RPMI7951 (cell line): ENCODE measurements at places on chromosomes 16 and 17.
A peak's percentile ranks its signal among the peaks of the same experiment; 100 is the strongest.

GRCh38 chr17:28258347-28258887, 60.6 kb upstream of the TMEM97 start:
- DNase-seq = no peak

GRCh38 chr16:71479420-71479819, 9.7 kb downstream of the ZNF19 start:
- DNase-seq = peak; percentile 45

DNA sequence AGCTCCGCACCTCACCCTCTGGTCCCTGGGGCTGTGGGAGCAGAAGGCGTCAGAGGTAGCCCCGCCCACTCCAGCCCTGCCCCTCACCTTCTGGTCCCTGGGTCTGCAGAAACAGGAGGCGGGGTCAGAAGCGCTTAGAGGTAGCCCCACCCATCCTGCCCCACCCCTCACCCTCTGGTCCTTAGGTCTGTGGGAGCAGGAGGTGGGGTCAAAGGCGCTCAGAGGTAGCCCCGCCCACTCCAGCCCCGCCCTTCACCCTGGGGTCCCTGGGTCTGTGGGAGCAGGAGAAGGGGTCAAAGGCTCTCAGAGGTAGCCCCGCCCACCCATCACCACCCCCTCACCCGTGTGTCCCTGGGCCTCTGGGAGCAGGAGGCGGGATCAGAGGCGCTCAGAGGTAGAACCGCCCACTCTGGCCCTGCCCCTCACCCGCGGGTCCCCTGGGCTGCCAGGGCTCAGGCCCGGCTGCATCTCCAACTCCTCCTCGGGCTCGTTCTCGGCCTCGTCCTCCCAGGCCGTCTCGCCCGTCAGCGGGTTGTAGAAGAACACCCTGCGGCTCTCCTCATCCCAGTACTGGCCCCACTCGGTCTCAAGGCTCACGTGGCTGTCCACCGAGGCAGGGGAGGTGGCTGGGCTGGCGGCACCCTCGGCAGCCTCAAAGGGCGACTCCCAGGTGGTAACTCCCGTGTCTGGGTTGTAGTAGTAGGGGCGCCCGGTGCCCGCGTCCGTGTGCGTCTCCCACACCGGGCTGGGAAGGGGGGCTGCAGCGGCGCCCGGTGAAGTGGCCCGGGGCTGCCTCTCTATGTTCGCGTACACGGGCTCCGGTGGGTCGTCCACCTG, 27.2 kb downstream of the ARHGAP27 start:
- DNase-seq = no peak

GRCh38 chr16:53291757-53292392, 142.4 kb upstream of the RBL2 start:
- DNase-seq = no peak

GRCh38 chr17:30207655-30208054, 27.8 kb downstream of the SLC6A4 start:
- DNase-seq = no peak

DNA sequence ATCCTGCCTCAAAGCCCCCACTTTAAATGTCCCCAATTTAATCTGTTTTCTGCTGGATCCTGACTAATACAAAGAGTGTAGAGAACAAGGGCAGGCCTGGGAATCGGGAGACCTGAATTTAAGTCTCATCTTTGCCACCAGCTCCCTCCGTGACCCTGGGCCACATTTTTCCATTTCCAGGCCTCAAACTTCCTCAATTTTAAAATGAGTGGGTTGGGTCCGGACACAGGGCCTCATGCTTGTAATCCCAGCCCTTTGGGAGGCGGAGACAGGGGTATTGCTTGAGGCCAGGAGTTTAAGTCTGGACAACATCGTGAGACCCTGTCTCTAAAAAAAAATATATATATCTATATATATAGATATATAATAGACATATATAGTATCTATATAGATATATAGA, 61.4 kb downstream of the SRL start:
- no peak for DNase-seq

DNA sequence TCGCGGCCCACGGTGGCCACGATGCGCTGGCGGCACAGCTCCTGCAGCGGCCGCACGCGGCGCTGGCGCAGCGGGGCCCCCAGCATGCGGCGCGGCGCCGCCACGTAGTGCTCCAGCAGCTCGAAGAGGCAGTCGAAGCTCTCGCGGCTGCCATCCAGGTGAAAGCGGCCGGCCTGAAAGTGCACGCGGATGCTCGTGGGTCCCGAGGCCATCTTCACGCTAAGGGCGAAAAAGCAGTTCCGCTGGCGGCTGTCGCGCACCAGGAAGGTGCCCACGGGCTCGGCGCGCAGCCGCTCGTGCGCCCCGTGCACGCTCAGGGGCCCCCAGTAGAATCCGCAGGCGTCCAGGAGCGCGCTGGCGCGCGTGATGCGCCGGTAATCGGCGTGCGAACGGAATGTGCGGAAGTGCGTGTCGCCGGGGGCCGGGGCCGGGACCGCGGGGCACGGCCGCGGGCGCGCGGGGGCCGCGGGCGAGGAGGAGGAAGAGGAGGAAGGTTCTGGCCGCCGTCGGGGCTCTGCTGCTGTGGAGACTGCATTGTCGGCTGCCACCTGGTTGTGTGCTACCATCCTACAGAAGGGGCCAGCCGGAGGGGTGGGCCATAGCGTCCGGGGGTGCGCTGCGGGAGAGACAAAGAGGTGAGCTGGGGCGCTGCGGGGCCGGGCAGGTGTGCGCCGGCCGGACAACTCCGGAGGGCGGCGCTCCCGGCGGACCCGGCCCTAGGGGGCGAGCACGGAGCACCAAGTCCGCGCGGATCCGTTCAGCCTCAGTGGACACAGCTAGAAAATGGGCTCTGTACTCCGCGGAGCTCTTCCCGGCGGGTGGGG, 879 bp downstream of the SOCS1 start:
- peak; percentile 33 for DNase-seq

- DNase-seq = no peak
These were observed 12.7 kb upstream of the DOC2B start for GRCh38 chr17:193841-194806.
